ENCODE measurements at places on chromosomes 3 and 15.

- no peak for DNase-seq
Measured at GRCh38 chr3:166484470-166484869, 647.2 kb upstream of the BCHE start.

DNA sequence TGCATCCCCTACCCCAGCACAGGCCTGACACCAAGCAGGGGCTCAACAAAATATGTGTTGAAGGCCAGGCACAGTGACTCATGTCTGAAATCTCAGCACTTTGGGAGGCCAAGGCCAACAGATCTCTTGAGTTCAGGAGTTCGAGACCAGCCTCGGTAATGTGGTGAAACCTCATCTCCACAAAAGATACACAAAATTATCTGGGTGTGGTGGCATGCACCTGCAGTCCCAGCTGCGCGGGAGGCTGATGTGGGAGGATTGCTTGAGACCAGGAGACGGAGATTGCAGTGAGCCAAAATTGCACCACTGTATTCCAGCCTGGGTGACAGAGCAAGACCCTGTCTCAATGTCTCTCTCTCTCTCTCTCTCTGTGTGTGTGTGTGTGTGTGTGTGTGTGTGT is 30.7 kb upstream of the CYP11A1 start:
- no peak for DNase-seq

DNA sequence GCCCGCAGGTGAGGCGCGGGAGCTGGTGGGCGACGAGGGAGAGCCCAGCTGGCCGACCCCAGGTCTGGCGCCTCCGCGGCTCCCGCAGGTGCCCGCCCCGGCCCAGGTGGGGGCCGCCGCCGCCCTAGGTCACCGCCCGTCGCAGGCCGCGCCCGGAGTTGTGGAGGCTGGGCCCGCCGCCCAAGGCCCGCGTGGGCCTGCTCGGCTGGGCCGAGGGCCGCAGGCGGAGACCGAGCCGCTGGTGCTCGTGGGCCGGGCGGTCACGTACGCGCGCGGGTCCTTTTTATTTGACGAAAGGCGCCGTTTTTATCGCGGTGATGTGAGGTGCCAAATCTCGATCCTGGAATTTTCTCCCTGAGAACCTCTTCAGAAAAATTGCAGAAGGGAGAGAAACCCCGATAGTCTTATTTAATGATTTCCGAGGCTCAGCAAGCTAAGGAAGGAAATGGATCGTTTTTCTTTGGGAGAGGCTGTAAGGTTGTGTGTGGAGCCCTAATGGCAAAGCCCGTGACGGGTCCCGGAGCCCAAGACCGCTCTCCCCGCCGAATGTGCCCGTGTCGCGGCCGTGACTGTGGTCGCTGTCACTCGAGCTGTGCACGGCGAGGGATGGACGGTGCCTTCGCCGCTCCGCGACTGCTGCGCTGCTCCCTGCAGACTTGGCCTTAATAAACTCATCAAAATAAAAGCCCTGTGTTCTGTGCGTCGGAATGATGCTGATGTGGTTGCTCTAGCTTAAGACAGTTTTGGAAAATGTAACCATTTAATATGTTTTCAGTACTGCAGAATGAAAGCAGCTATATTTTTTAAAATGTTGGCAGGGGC is 612 bp downstream of the APPL1 start:
- peak; percentile 4 for DNase-seq

GRCh38 chr3:191238321-191238817 is 39.3 kb downstream of the OSTN start:
- no peak for DNase-seq

DNA sequence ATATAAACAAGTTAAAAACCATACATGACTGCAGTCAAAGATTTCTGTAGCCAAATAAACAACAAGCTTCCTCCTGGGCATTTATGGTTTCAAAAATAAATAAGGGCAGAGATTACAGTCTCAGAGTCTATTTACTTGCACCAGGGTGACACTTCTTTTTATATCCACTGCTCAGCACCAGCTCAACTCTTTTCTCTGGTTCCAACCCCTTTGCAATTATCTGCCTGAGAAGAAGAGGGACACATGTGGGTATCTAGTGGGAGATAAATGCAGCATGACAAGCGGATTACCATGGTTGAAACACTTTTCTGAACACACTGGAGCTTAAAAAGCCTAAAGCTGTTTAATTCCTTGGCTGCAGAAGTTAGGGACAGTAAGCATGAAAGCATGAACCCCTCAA is 311.5 kb downstream of the CNTN3 start:
- DNase-seq: no peak

- no peak for DNase-seq
Measured at GRCh38 chr3:27324686-27325085, 44.5 kb downstream of the NEK10 start.

DNA sequence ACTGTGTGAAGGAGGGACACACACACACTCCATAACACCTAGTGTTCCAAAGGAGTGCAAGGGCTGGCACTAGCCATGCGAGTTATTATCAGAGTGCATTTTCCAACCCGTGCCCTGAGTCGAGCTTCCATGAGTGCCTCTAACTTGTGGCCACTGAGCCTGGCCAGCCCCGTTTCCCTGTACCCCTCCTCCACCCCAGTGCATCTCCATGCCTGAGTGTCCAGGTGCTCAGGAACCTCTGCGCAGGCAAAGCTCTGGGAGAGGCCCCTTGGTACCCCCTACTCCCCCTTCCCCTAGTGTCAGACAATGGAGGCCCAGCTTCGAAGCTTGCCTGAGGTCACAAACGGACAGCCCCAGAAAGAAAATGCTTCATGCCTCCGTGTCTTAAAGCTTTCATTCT is 45.2 kb upstream of the HES1 start:
- no peak for DNase-seq

- no peak for DNase-seq
Measured at GRCh38 chr3:196236223-196236622, 19.9 kb downstream of the SLC51A start.

- DNase-seq: no peak
Measured at GRCh38 chr3:128036119-128036518, 16.1 kb upstream of the SEC61A1 start.

DNA sequence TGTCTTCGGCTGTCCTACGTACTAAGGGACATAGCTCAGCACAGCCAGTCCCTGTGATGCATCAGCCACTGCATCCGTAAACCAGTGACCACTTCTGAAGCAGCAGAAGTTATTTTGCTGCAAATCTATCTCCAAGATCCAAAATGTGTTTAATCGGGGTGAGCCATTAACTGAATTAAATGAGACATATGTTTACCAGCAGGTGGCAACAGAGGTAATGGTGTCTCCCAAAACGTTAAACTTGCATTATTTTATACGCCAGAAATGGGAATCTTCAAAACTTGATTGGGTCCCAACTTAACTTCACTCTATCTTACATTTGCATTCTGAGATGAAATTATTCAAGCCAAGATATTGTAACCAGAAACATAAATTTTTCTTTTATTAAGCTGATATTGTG is 75.3 kb upstream of the BOC start:
- DNase-seq: no peak

DNA sequence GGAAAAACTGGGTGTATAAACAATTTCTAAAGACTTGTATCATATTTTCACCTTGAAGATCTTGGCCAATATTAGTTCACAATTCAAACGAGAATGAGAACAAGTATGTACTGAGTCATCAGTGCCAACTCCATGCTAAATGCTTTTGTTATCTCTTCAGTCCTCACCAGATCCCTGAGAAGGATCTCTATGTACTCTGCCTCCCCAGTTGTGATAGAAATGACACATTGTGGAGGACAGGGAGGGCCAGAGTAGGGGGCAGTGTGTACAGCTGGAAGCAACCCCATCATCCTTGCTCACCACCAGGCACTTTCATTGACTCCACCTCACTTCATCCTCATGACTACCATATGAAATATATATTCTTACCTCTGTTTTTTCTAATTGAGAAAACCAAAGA is 353.7 kb upstream of the SOX2 start:
- DNase-seq: no peak

DNA sequence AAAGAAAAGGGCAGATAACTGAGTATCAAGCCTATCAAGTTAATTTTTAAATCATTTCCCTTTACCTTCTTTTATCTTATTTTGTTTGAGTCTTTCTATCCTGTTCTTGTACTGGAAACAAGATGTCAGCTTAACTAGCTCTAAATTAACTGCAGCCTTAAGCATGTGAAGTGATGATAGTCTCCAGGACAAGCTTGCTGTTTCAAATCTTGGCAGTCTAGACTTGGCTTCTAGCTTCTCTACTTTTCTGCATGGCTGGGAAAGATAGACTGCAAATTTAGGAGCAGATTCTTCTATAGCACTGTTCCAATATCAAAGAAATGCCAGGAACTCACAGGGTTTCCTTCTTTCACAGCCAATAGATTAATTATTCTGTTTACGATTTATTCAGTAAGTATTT is 1034.4 kb downstream of the TUSC7 start:
- DNase-seq: no peak

- DNase-seq: no peak
Measured at GRCh38 chr3:66481071-66482017, 19.5 kb downstream of the LRIG1 start.

DNA sequence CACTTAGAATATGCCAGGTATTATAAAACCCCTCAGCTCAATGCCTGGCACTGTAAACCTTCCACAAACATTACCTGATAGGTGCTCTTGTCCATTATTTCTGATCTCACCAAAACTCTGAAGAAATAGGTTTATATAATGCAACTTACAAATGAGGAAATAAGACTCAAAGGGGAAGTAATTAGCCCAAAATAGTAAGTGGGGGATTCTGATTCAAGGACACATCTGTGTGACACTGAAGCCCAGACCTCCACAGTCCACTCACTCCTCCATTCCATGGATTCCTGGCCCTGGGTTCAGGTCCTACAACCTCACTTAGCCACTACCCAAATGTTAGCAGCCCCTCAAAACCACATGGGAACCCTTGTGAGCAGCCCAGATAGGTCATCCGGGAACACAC is 49.9 kb downstream of the TRANK1 start:
- no peak for DNase-seq

All from stimulated activated CD8-positive, alpha-beta memory T cell treated with anti-CD3 and anti-CD28 coated beads, Interleukin-4, amount 100 ng/mL, for 4 hours (primary cell).